ENCODE measurements at places on chromosomes 2 and 18.

DNA sequence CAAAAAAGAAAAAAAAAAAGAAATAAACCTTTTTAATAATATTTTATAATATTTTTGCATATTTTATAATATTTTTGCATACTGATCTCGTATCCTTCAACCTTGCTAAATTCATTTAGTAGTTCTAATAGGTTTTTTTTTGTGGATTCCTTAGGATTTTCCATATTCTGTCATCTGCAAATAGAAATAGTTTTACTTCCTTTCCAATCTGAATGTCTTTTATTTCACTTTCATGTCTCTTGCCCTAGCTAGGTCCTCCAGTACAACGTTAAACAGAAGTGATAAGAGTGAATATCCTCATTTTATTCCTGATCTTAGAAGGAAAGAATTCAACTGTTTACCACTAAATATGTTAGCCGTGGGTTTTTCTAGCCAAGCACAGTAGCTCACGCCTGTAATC lies 13.7 kb downstream of the LMAN2L start:
- DNase-seq: no peak

DNA sequence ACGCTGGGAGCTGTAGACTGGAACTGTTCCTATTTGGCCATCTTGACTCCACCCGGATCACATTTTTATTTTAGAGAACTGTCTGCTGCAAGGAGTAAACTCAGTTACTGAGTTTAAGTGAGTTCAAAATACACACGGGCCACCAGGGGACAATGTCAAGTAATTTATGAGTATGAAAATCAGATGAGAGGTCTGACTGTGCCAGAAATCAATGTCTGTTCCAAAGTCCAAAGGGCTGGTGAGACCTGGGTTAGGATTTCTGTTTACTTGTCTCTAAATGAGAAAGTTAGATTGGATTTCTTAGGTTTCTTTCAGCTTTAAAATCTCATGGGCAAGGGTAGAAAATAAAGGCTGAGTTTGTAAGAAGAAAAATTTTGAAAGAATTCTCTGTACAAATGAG lies 465.8 kb upstream of the MEIS1 start:
- no peak for DNase-seq

DNA sequence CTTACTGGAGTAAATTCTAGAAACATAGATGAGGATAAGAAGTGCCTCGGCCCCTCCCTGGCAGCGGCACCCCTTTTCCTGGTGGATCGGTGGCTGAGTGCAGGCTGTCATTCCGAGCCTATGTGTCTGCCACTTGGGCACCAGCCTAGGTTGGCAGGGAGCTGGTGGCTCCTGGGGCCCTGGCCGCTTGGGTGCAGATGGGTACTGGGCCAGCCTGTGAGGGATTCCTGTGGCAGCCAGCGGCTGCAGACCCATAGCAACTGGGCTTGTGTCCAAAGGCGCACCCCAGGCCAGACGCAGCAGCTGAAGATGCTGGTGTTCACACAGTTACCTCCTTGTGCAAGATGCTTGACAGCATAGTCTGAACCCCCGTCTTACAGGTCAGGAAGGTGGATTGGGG lies 2.8 kb downstream of the SNORC start:
- no peak for DNase-seq

- no peak for DNase-seq
Observed at GRCh38 chr2:12284037-12284436, 432.7 kb upstream of the TRIB2 start.

GRCh38 chr2:121479882-121480522 lies 50.7 kb upstream of the RNU4ATAC start:
- no peak for DNase-seq

DNA sequence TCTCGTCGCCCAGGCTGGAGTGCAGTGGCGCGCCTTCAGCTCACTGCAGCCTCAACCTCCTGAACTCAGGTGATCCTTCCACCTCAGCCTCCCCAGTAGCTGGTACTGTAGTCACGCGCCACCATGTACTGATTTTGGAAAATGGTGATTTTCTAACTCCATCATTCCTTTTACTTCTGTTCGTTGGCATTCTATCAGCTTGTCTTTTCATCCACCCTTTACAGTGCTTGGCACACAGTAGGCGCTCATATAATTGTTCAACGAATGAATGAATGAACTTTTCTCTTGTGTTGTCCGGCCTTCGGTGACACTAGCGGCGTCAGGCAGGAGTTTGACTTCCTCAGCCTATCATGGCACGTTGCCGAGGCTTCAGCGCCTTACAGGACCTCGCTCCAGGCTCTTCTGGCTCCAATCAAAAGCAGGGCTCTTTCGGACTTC lies 373 bp upstream of the MTHFD2 start:
- no peak for DNase-seq

DNA sequence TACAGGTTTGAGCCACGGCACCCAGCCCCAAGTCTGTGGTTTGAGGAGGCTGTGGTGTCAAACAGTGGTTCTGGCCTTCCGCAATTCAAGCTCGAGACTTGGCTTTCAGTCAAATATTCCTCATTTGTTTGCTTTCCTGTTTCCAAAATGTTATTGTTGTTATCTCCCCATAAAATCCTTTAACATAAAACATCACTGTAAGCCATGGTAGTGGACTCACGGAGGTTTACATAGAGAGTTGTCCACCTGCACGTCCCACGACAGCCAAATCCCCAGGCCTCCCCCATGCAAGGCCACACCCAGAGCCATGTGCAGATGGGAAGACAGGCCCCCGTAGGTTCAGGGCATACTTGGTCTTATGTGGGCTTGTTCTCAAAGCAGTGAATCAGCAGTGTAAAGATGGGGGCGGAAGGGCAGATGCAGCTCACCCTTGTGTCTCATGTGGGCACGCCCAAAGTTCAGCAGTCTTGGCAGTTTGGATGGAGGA lies 18.9 kb upstream of the ST3GAL5 start:
- DNase-seq: no peak

GRCh38 chr2:241802421-241803318 lies 6.3 kb upstream of the NEU4 start:
- no peak for DNase-seq

GRCh38 chr2:70966681-70967080 lies 11.7 kb upstream of the ANKRD53 start:
- DNase-seq: no peak

- DNase-seq: no peak
Observed at GRCh38 chr2:237424544-237424943, 10.6 kb upstream of the COL6A3 start.

DNA sequence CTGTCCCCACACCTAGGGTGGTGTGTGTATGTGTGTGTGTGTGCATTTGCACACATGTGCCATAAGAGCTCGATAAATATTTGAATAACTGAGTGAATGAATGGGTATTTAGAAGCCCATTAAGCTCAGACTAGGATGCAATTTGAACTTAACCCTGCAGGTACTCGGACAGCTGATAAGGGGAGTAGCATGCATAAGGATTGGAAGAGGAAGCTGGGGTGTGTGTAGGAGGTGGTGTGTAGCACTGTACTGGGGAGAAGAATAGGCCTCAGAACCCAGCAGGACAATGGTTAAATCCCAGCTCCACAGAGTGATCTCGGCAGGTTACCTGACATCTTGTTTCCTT lies 1.8 kb upstream of the KCNF1 start:
- DNase-seq: no peak

DNA sequence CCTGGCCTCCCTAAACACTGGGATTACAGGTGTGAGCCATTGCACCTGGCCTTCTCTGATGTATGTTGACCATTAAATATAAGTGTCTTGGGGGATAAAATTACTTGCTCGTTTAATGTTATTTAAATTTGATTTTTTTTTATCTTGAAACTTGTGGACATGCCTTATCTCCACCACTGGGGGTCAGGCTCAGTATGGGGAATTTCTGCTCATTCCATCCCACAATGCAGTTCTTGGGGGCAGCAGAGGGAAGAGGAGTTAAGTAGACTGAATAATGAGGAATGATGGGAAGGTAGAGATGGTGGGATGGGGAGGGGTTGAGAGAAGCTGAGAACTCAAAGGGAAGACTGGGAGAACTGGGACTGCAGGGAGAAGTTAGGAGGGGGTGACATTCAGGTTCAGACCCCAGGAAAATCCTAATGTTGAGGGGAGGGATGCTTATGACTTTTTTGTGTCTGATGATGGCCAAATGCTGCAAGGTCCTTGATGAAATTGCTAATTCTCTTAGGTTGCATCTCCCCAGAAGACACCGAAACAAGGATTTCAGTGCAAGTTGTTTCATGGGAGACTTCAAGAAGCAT lies 174.2 kb downstream of the MIB1 start:
- DNase-seq: no peak

Data from GM12878 (cell line).